ENCODE measurements at places on chromosomes 16 and 17.

DNA sequence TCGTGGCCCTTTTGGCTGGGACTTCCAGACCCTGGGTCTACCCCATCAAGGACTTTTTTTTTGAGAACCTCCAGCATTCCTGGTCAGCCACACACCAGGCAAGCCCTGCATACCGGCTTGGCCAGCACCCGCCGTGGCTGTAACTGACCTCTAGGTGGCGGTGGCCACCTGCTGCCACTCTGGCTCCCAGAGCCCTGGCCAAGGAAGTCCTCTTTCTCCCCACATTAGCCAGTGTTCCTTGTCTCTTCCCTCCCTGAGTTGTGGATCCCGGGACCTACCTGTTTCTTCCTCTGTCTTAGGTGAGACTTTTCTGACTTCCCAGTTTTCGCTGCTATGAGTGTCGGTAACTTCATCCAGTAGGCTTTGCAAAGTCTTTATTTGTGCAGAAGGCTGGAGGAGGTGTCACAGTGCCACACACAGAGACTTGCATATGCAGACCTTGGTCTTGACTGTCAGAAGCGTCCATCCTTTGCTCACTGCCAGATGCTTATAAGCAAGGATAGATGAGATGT, 348.3 kb downstream of the CPPED1 start:
- peak; percentile 81 for DNase-seq

GRCh38 chr17:49020609-49021008, 23.4 kb downstream of the IGF2BP1 start:
- no peak for DNase-seq

- peak; percentile 82 for DNase-seq
These were observed 56.6 kb upstream of the GSE1 start for GRCh38 chr16:85556456-85557082.

GRCh38 chr17:20291853-20292252, 175.5 kb downstream of the LGALS9B start:
- no peak for DNase-seq

DNA sequence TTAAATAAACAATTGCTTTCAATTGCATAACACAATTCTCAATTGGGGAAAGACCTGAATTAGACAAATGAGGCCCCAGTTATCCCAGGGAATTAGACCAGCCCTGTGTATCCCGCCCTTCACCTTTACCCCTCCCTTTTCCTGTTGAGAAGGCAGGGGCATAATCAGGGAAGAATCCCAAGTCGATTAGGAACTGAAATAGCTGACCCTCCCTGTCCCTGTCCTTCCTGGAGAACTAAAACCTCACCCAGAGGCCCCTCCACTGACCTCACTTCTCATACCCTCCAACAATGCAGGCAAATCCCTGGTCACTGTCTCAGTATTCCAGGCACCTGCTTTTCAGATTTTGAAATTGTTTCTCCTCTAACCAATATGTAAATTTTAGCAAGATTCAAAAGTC, 165.4 kb upstream of the CDH11 start:
- DNase-seq, result peak; percentile 13

Data from NCI-H82 (cell line).